ENCODE measurements at places on chromosomes 3 and 15.

DNA sequence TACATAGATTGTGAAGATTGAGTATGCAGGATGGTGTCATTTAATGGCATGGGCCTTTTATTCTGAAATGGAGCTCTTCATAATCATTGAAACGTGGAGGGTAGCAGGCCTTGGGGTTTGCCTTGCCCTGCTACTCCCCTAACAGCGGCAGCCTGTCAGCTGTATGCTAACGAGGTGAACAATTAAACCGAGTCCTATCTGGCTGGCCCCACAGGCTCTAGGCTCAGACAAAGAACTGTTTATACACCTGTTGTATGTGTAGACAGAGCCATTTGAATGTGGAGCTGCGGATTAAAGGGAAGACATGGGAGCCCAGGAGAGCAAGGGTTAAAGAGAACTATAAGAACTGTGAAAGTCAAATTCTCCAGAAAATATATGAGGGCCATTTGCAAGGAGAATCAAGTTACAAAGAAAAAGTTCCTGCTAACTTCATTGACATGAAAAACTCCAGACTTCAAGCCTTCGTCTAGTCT, 116.7 kb upstream of the CGNL1 start:
- no peak for DNase-seq

- no peak for DNase-seq
These were observed 406.2 kb downstream of the MFSD1 start for GRCh38 chr3:159208050-159208449.

- no peak for DNase-seq
These were observed 21.4 kb upstream of the MCF2L2 start for GRCh38 chr3:183449791-183450190.

DNA sequence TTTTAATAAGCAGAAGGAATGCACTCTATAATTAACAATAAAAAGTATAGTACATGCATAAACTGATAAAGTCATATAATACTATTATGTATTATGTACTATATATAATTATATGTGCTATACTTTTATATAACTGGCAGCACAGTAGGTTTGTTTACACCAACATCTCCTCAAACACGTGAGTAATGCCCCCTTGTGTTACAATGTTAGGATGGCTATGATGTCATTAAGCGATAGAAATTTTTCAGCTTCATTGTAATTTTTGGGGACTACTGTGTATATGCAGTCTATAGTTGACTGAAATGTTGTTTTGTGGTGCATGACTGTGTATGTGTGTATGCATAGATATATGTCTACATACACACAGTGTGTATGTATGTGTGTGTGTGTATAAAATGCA, 100.6 kb downstream of the SLMAP start:
- peak; percentile 23 for DNase-seq

DNA sequence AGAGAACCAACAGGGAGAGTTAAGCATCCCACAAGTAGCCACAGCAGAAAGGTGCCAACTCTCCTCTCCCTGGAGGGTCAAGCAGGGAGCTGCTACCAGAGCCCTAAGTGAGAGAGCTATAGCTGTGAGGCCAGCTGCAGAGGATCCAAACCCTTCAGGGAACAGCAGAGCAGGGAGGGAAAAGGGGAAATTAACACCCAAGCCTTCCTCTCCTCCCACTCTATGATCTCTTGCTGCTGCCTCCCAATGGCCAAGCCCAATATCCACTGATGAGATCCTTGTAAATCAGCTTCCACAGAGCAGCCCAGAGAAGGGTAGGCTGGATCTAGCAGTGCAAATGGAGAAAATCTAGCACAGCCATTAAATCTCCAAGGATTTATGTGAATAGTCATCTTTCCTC, 68.2 kb upstream of the THBS1 start:
- DNase-seq, result no peak

DNA sequence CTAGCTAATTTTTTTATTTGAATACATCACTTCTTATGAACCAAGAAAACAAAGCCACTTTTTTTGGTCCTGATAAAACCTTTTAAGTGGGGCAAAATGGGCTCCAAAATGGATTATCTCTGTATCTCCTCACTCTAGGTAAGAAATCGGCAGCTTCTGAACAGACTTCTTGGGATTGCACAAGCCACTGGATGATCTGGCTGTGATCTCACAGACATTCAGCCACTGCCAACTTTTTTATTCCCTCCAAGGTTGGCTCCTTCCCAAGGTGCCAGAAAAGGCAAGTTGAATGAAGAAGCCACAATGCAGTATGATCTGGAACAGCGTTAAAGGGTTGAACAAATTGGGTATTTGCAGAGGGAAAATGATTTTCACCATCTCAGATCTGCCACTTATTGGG, 73.2 kb downstream of the PRICKLE2 start:
- DNase-seq, result no peak

DNA sequence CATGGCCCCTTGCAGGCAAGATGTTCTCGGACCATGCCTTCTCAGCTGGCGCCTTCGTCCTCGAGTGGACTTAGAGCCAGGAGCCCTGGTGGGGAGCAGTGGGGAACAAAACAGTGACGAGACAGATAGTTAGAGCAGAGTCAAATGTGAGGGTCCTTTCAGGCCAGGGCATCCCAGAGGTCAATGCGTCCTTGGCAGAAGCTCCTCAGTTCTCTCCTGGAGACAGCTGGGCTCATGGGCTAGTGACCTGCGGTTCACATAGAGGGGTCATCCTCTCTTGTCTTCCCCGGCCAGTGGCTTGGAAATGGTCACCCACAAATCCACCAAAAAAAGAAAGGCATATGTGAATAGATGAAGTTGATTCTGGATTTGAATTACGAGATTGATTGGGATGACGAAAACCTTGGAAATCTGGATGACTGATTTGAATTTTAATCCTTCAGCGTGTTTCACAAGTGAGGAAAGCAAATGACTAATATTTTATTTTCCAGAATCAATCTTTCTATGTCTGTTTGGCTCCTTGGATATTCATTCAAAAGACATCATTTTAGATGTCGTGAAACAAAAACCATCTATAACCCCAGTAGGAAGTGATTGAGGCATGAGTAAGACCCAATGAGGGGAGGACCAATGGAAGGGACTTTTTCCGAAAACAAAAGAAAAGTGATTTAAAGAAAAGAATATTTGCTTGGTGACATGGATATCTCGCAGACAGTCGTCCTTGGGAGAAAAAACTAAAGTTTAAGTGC, 84.5 kb downstream of the ASB7 start:
- DNase-seq, result no peak

- DNase-seq, result no peak
These were observed 74.9 kb downstream of the DAPK2 start for GRCh38 chr15:63971427-63971805.

- DNase-seq, result no peak
These were observed 243.5 kb upstream of the SLCO3A1 start for GRCh38 chr15:91609966-91610365.

DNA sequence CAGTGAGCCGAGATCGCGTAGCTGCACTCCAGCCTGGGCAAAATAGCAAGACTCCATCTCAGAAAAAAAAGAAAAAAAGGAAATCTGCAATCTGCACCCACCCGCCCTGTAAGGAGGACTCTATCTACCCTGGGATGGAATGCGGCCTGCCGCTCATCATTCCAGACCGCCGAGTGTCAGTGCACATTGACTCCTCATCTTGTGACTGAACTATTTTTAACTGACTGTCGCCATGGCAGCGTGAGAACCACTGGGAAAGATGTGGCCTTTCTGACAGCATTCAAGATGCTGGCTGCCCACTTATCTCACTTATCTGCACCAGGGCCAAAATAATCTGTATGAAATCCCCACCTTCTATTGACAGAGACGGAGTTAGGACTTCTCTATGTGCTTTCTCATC, 38.8 kb upstream of the ANKRD34C start:
- no peak for DNase-seq

Measured in common myeloid progenitor, CD34-positive (primary cell).